Fibroblast of skin of scalp (primary cell): ENCODE measurements at places on chromosomes 3 and 15.

- DNase-seq = peak; percentile 50
Measured at GRCh38 chr3:80094589-80094988, 326.8 kb upstream of the ROBO1 start.

- no peak for DNase-seq
Measured at GRCh38 chr3:120092474-120092873, 1.8 kb downstream of the GSK3B start.

GRCh38 chr3:98594628-98595324 is 1.4 kb upstream of the CPOX start:
- DNase-seq = no peak

DNA sequence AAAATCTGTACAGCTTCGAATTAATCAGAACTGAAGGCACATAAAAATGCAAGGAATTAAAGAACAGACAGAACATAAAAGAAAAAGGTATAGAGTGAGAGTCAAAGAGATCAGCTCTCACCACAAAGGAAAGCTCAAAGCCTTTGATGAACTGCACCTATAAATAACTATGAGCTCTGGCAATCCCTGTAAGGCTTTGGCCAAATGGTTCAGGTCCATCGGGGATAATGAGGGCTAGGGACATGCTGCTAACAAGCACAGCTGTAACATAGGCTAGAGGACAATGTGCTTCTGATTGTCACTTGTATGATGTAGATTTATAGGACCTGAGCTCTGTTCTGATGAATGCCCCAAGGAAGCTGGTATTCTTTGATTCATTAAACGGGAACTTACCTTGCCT is 113.9 kb upstream of the MRPL3 start:
- DNase-seq = no peak

GRCh38 chr3:142904639-142905436 is 16.0 kb upstream of the PCOLCE2 start:
- no peak for DNase-seq

- no peak for DNase-seq
Measured at GRCh38 chr3:123587401-123587800, 2.5 kb upstream of the HACD2 start.

GRCh38 chr3:138066972-138067371 is 48.4 kb downstream of the DZIP1L start:
- DNase-seq = no peak

DNA sequence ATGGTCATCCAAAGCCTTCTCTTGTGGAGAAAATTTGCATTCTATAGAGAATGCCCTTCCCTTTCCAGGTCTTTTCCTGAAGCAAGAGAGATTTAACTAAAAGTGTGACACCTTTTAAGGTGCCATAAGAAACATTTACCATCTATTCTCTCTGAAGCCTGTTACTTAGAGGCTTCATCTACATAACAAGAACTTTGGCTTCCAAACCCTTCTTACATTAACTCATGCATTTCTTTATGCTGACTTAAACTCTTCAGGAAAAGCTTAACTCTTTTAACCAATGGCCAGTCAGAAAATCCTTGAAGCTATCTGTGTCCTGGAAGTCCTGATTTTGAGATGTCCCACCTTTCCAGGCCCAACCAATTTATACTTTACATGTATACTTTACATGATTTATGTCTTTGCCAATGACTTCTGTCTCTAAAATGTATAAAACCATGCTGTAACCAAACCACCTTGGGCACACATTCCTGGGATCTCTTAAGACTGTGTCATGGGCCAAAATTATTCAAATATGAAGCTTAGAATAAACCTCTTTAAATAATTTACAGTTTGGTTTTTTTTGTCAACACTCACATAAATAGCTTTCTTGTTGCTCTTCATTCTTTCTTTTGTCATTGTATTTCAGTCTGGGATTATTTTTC is 472.6 kb upstream of the NECTIN3 start:
- peak; percentile 85 for DNase-seq

DNA sequence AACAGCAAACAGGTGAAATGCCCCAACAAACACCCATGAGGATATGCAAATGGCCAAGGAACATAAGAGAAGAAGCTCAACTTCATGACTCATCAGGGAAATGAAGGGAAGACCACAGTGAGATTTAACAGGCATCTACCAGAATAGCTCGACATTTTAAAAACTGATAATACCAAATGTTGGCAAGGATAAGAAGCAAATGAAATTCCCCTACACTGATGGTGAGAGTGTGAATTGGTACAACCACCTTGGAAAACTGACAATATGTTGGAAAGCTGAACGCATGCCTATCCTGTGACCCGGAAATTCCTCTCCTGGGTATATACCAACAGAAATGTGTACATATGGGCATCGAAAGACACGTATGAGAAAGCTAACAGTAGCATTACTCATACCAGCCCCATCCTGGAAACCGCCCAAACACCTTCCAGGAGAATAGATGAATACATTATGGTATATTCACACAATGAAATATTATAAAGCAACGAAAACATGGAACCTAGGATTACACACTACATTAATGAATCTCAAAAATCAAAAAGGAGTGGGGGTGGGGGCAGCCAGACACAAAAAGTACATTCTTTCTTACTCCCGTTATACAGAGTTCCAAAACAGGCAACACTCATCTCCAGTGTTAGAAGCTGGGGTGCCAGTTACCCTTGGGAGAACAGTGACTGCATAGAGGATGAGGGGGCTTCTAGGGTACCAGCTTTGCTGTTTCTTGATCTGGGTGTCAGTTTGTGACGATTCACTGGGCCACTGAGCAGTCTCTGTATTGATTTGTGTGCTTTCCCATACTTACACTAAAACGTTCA is 16.9 kb downstream of the RFTN1 start:
- DNase-seq = no peak

DNA sequence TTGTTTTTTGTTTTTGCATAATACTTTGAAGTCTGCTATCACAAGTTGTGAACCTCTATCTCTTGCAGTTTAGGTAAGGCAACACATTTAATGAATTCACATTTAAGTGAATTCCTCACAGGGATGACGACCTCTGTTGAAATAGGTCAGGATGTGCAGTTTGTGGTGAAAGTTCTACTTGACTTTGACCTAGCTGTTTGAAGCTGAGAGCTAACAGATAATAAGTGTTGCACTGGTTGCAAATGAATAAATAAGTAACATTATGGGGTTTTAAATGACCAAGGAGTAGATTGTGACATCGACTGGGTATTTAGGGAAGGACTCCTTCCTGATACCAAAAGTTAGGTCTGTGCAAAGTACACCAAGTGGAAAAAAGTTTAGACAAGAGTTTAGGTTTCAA is 23.9 kb downstream of the NIT2 start:
- no peak for DNase-seq

DNA sequence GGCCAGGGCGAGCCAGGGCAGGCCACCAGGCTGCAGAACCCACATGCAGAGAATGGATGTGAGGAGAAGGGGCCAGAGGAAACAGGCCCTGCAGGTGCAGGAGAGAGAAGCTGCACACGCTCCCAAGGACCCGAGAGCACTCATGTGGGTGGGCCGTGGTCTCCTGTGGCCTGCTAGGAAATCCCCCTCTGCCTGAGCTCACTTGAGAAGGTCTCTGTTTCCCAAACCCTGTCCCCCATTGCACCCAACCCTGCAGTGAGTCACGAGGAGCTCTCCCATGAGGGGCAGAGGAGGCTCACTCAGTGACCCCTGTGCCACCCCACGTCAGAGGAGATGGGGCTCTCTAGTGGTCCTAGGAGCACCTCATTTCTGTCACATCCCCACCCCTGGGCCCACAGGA is 111.1 kb downstream of the KLF13 start:
- no peak for DNase-seq

GRCh38 chr3:148221303-148221702 is 476.4 kb upstream of the AGTR1 start:
- no peak for DNase-seq

- DNase-seq = no peak
Measured at GRCh38 chr3:127597020-127597771, 1.0 kb upstream of the MCM2 start.

- no peak for DNase-seq
Measured at GRCh38 chr3:16813336-16813735, 71.4 kb upstream of the PLCL2 start.

- DNase-seq = peak; percentile 66
Measured at GRCh38 chr3:11532931-11533391, 110.8 kb downstream of the VGLL4 start.

DNA sequence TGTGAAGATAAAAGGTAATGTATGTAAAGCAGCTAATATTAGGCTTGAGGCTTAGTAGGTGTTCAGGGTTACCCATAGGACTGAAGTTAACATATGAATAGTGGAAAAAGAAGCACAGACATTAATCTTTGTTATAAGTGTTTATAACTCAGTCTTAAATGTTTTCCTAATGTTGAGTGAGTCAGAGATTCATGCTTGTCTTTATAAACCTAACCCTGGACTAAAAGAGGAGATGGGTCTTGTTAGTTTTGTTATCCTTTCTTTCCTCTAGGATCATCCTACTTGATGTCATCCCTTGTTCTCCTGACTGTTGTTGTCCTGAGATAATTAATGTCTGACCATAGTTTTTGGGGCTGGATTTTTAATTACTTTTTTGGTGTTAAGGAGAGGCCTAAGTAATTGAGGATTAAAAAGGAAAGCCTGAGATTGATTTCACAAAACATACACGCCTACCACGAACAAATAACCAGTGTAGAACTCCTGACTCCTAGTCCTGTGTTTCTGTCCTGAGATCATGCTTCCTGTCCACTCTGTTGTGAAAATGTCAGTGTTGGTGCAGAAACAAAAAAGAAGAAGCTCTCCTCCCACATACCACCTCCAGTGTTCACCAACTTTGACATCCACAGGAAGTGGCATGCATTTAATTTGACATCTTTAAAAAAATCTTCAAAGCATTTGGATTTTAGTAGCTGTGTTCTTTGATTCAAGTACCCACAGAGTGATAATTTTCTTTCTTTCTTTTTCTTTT is 8.4 kb downstream of the MITF start:
- peak; percentile 28 for DNase-seq

GRCh38 chr3:94011233-94011711 is 17.1 kb downstream of the STX19 start:
- no peak for DNase-seq

- peak; percentile 54 for DNase-seq
Measured at GRCh38 chr3:111963424-111963823, 15.4 kb upstream of the ABHD10 start.

- no peak for DNase-seq
Measured at GRCh38 chr15:37765786-37766185, 168.7 kb upstream of the TMCO5A start.

DNA sequence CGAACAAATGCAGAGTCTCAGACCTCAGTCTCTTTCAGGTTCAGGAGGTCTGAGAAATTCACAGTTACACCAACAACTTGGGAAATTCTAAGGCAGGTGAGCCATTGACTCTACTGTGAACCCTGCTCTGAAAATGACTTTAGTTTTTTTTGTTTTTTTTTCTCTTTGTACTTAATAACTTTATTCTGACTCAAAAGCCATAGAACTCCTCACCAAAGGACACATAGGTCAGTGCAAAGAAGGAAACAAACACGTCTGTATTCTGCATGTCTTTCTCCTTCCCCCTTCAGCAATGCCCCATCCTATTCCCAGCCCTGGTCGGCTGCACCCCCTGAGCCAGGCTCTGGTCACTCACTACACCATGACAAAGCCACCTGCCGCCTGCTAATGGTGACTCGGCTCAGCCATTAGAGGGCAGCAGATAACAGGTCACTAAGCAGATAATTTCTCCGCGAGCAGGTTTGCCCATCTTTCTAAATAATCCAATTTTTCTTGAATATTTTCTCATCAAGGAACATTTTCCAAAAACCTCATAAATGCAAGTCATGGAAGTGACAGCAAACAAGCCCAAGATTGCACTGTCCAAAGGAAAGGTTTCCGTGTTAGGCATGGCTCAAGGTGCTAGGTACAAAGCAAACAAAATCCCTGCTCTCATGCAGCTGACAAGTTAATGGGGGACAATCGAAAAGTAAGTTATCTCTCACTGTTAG is 37.7 kb downstream of the TM4SF4 start:
- peak; percentile 65 for DNase-seq

DNA sequence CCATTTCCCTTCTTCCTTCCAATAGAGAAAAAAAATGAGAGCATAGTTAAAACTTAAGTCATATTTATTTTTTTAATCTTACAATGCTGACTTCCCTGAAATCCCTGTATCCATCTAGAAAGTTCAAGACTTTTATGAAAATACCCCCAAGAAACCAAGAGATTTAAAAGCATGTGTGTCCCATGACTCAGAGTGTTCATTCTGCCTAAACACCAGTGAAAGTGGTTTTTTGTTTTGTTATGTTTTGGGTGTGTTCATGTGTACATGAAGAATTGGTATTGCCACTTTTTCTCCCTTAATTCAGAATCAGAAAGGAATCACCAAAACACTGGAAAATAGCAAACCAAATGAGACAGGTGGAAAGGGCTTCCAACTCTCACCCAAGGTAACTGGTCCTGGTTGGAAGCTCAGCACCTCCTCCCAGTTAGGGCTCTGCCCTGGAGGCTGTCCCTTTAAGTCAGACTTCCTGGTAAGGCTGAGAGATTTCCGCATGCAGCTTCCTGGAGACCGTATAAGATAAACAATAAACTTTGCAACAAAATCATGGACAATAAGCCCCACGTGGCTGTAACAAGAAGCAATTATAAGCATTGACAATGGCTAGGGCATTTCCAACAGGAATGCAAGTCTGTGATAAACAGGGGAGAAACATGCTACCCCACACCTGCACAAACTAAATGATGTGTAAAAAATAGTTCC is 121.9 kb upstream of the ARHGEF3 start:
- DNase-seq = no peak

DNA sequence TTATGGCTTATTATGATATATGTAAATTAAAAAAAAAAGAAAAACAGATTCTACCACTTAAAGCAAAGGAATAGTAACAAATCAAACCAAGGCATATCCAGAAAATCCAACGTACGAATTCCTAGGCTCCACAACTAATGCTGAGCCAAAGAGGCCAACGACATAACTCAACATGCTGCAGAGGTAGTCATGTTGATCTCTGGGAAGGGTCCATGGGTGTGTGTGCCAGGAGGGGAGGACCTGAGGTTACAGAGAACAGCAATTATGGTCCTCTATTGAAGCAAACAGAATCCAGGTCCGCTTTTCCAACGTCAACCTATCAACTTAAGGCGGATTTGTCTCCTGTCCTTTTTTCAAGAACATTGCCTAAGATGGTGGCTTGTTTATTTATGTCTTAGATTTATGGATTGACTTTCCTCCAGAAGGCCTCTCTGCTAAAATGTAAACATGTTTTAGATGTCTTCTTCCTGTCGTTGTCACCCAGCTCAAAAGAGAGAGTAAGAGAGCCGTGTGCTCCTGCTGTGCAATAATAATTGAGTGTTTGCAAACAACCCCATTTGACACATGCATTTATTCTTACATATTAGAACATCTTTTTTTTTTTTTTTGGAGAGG is 20.4 kb downstream of the NANOGP8 start:
- DNase-seq = no peak

GRCh38 chr15:49148727-49149126 is 6.7 kb downstream of the COPS2 start:
- DNase-seq = no peak

GRCh38 chr3:145094355-145094941 is 1066.5 kb downstream of the PLOD2 start:
- peak; percentile 73 for DNase-seq

DNA sequence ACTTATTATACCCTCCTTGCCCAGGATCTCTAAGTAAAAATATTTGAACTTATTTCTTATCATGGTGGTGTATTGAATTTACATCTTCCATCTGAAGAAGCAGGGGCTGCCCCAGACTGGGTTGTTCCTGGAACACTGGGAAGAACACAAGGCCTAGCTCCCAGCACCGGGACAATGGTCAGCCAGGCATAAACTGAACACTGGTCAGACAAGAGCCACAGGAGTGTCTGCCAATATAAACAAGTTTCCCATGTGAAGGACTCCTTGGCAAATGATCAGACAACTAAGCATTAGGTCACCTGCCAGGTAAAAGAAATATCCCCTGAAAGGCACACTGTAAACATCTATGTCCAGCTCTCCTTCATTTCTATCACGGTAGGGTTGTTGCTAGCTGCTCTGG is 172.4 kb downstream of the ATP8B4 start:
- no peak for DNase-seq
